GM23248 (cell line): ENCODE measurements at places on chromosomes 2 and 18. TPM values are rescaled to one million over a fixed set of nuclear protein-coding genes. Genes with fewer than 3 reads are reported as not detected.

DNA sequence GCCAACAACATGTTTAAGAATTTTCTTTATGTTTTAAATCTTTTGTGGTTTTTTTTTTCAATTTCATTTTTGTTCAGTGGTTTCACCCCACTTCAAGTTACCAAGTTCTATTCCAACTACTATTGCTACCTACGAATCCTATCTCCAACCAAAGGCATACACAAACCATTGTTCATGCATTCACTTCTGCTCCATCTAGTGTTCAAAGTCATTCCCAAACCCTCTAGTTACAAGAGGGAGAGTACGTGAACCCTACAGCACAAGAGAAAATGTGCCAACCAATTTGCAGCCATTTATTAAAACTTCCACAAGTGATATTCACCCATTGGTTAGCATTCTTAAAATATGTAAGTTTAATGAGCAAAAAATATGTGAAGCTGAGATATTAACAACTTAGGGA is 295.1 kb upstream of the KYNU start:
- no peak for DNase-seq

GRCh38 chr2:202186641-202187202 is 51.7 kb downstream of the SUMO1 start:
- DNase-seq, result peak; percentile 8

Gene LIMS3
- 2.4 and 3.9 TPM in 2 replicates for total RNA-seq

Gene ARL5A
- 22.7 and 26.3 TPM in 2 replicates for total RNA-seq

Gene CRACDL
- not detected in 2 replicates for total RNA-seq

- no peak for DNase-seq
Measured at GRCh38 chr2:217629347-217629746, 373.4 kb downstream of the TNS1 start.

DNA sequence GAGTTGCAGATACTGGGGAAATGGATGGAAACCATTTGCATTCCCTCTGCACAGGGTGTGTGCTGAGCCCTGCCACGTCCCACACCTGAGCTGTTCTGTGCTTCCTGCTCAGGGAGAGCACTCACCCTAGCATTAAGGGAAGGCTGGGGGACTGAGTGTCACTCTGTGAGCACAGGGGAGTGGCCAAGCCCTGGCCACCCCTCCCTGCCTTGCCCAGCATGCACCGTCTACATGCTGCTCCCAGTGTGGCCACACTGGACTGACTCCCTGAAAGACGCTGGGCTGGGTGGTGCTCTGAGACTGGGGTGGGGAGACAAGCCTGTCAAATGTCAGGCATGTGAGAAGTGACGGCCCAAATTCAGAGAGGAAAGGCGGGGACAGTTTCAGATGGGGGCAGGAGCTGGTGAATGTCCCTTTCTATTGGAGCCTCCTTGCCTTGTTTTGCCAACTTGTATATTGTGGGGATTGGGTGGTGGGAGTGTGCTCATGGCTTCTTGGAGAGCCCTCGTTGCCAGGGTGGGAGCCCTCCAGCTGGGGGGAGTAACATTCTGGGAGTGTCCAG is 298.4 kb upstream of the HS6ST1 start:
- no peak for DNase-seq
